ENCODE measurements at places on chromosomes 6 and 20. TPM values are rescaled to one million over a fixed set of nuclear protein-coding genes. Genes with fewer than 3 reads are reported as not detected.

Gene GGTLC1
- total RNA-seq, result not detected

Gene SLC17A2
- not detected for total RNA-seq

Gene SLC22A1
- not detected for total RNA-seq

Gene APCDD1L
- total RNA-seq, result not detected

GRCh38 chr6:111573131-111573883, 32.4 kb downstream of the TRAF3IP2 start:
- peak; percentile 80 for DNase-seq

DNA sequence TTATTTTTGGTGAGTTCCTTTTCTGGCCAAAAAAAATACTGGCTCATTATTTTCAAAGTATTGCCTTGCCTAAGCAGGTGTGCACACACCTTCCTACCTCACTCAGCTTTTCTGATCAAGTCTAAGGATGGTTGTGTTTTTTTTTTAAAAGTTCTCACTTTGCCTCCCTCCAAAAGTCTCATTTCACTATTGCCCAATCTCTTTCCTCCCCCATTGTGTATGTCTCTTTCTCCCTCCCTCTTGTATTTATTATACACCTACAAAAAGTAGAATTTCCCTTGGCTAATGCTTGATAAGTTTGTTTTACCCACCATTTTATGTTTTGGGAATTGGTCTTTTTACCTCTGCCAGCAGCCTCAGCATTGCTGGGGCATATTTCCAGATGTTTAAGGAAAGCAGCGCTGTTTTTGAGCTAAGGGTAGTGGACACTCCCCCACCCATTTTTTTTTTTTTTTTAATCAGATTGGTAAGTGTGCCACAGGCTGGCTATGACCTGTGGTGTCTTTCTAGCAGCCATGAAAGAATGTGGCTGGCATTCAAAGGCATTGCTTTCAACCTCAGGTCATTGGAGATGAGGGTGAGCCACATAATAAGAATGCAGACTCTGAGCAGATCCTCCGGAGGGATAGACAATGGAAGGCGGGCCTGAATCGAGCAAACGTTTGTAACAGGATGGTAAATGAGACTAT, 668.6 kb downstream of the UTRN start:
- no peak for DNase-seq

Gene ENPP4
- total RNA-seq, result 0.87 TPM

DNA sequence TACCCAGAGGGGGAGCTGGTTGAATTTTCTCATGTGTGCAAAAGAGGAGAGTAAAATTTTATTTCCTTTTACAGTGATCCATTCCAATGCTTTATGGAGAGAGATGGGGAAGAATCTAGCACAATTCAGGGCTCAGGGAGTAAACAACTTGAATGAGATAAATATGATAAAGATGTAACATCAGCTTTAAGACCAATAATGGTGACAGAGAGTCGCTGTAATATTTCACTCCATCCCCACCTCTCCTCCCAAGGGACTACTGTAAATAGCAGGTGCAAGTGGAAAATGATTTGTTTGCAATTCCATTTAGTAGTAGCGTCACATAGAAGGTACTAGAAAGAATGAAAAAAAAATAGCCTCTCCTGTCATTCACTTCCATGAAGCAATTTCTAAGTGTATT, 4.8 kb downstream of the CRISP3 start:
- no peak for DNase-seq

- no peak for DNase-seq
Observed at GRCh38 chr6:129696843-129697242, 13.1 kb downstream of the ARHGAP18 start.

Gene LBP
- under 0.01 TPM for total RNA-seq

- no peak for DNase-seq
Observed at GRCh38 chr6:52574709-52575501, 2.0 kb downstream of the TRAM2 start.

DNA sequence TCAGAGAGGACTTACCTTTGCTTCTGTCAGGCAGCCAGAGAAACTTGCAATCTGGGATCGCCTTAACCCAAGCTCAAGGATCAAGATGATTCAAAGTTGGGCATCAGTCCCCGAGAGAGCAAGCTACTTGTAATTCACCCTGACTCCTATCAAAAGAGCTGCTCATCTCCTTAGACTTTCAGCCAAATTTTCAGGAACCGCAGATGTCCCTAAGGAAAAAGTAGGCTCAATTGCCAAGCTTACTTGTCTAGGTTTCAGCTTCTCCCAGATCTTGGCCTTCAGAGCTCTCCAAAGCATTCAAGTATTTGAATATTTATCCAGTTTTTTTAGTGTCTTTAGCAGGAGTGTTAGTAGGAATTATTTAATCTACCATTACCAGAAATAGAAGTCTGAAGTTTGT, 434.1 kb upstream of the MMS22L start:
- no peak for DNase-seq

GRCh38 chr20:54204063-54204462, 3.8 kb upstream of the PFDN4 start:
- DNase-seq, result no peak

- DNase-seq, result peak; percentile 41
Observed at GRCh38 chr20:36604952-36605398, 604 bp upstream of the RAB5IF start.

Gene CASS4
- total RNA-seq, result under 0.01 TPM

GRCh38 chr20:3846378-3846739, 275 bp upstream of the MAVS start:
- DNase-seq, result no peak

DNA sequence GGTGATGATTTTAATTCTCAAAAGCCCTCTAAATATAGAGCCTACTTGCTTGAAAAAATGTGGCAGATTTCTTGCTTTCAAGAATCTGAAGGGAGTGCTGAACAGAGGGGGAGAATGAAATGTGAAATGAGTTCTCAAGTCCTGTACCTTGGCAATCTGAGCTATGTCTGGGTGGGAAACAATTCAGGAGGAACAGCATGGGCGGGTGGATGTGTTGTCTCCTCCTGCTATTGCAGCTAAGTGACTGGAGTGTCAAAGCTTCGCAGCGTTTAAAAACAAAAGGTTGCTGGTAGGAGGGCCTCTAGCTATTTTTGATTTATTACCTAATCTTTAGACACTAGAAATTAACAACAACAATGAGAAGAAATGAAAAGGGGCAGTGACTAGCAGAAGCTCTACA, 102.5 kb upstream of the ARG1 start:
- DNase-seq, result no peak

GRCh38 chr6:71279321-71279720, 9.3 kb upstream of the OGFRL1 start:
- DNase-seq, result no peak

Gene POM121L2
- total RNA-seq, result not detected

Gene COL19A1
- not detected for total RNA-seq

DNA sequence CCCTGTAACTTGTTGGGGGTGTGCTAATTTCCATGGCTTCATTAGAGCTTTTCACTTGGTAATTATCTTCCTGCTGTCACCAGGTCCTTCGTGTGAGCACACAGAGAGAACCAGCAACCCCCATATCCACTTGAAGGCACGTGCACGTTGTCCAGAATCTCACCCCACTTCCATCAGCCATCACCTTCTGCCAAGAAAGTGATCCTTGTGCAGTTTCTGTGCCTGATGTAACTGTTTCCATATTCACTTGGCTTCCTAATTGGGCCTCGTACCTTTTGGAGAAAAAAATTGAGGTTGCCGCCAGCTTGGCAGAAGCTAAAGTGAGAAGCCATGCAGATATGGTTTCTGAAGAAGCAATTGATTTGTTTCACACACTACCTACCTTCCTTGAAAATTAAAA, 153.7 kb upstream of the TSHZ2 start:
- DNase-seq, result no peak
